ENCODE measurements at places on chromosomes 6 and 20.

DNA sequence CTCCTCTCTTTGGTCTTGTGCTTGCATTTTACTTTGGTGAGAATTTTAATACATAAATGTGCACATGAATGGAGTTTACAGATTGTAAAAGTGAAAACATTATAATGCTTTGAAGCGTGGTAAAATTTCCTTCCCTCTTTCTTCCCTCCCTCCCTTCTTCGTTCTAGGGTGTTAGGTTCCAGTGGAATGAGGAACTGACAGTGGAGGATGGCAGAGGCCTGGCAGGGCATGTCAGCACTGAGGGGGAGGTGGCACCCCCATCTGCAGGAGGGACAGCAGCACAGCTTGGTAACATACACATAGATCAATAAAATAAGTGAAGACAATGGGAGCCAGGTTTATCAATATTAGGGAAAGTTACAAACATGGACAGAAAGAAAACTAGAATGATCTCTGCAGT is 47.5 kb downstream of the RNASET2 start:
- no peak for DNase-seq

GRCh38 chr20:4471221-4471620 is 250.5 kb upstream of the PRND start:
- DNase-seq = no peak

DNA sequence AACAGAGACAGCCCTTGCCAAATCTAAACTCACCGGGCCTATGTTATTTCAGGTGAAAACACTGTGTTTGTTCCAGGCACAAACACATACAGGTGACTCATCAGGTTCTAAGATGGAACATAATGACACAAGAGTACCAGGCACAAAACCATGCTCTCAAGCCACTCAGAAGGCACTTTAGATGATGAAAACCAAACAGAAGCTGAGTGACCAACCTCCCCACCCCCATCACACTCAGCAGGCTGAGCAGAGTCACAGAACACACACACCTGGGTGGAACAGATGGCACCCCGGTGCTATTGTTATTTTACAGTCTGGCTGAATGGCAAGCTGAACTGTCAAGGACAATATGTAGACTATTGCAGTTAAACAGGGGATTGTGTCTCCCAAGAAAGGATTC is 20.6 kb upstream of the NKX2-2 start:
- DNase-seq = no peak

DNA sequence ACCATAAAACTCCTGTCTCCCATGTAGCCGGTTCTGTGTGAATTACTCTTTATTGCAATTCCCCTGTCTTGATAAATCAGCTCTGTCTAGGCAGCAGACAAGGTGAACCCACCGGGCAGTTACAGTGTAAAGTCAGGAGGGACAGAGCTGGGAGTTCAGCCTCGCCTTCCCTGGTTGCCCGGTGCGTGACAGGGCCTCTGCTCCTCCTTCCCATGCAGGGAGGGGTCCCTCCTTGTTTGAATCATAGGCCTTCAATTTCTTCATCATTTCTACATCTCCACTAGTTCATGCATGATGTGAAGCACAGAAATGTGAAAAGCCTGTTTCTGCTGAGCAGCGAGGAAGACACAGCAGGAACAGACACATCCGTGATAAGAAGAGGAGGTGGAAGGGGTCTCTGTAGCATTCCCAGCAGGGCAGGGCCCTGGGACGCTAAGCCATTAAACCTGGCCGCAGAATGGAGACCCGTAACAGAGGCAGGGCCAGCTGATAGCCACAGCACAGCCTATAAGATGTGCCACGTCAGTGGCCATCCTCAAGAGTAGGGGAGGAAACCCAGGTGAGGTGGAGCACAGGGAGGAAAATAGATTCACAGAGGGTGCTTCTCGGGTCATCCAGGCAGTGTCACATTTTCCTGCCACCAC is 106.7 kb upstream of the CST7 start:
- no peak for DNase-seq

DNA sequence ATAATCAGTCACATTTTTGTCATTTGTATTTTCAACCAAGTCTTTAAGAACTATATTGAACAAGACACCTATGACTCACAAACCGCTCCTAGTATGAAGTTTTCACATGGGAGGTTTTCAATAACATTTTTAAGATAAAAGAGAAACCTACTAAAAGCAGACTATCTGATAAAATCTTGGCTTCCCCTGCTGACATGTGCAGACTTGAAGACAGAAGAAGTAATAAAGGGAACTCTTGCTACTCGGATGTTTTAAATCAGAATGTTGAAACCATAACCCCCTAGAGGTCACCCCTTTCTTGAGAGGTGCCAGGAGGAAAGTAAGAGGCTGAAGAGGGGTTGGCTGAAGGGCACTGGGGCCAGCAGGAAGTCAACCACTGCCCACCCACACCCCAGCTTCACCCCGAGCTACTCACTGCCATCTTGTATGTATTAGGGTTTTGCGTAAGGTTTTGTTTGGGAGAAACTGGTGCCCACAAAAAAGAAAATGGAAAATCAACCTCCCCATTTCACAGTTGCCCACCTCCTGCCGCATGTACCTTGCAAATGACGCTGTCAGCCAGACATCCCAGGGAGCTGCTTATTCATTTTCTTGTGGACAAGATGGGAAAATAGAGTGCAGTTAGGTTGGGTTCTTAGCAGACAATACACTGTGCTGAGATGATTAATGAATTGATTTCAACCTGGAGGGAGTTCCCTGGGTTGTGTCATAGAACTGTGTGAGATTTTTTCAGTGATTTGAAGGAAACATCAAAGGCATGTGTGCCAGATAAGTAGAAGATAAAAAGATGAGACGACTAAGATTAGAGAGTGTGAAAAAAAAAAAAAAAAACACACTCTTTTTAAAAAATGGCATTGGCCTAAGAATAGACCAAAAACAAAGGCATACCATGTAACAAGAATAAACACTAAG is 83.2 kb upstream of the TAB2 start:
- DNase-seq = peak; percentile 80

DNA sequence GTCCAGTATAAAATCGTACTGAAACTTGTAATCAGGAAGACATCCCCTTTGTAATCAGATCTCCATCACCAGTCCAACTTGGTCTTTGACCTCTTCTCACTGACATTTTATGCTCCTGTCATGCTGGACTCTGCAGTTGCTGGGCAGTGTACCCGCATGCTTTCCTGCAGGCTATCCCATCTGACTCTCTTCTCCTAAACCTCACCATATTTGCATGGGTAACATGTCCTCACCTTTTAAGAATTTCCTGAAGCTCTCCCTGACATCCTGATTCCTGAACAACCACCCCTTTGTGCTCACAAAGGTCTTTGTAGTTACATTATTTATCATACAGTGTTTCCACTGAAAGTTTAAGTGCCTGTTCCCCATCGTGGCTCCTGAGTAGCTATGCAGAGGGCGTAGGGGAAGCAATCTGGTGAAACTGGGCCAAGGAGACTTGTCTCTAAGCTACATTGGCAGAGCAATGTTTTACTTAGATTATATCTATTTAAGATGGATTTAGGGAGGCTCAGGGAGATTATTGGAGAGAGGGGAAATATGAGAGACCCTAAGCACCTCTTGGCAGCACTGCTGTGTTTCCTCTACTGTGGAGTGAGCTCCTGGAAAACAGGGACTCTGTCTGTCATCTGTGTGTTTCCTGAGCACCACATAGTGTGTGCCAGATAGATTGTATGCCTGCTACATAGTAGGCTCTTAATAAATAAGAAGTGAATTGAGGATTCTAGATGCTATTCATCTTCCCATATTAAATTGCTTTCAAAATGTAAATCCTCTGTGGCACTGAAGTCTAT is 124.0 kb downstream of the LAMA2 start:
- DNase-seq = no peak

DNA sequence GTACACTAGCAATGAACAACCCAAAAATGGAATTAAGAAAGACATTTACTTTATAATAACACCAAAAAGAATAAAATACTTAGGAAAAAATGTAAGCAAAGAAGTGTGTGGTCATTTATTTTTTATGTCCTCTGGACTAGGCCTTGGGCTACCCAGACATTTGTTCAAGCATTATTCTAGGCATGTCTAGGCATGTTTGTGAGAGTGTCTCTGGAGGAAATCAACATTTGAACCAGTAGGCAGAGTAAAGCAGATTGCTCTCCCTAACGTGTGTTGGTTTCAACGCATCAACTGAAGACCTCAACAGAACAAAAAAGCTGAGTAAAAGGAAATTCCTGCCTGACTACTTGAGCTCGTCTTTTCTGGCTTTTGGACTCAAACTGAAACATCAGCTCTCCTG is 84.5 kb downstream of the ANKEF1 start:
- no peak for DNase-seq

DNA sequence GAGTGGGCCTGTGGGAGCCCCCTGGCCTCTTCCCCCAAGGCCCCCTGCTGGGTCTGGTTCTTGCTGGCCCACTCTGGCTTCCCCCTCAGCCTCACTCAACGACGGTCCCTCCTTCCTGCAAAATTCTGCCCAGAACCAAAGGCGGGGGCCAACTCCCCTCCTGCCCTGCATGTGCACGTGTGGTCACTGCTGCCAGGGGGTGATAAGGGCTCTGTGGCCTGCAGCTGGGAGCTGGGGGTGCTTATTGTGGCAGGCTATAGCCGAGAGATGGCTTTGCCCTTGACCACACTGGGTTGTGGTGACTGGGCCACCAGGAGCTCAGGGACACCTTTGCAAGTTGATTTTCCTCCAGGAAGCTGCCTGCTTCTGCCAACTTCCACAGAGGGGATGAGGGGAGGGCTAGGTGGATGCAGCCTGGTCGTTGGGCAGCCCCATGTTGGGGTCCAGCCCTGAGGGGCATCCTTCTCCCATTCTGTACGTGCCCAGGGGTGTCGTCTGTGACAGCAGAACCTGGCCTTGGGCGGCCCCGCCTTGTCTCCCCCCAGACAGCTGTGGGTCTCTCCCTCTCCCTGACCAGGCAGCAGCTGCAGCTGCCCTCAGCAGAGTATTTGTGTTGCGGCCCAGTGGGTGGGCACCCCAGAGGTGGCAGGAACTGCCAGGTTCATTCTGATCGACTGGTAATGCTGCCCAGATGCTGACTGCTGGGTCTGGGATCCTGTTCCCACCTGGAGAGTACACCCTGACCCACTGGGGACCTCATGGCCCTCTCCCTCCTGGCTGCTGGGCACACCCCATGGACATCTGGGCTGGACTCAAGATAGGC is 5.6 kb downstream of the TCEA2 start:
- no peak for DNase-seq

DNA sequence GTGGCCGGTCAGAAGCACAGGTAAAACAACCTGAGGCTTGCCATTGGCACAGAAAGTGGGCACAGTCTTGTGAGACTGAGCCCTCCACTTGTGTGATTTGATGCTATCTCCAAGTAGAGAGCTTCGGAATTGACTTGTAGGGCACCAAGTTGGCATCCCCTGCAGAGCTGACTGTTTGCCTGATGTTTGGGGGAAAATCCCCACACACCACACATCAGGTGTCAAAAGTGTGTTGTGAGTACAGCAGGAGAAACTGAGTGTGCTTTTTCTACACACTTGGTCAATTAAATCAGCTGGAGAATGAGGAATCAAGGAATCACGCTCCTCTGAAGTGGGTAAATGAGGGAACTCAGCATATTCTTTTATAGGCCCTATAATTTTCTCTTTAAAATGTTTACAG is 989 bp downstream of the SERINC3 start:
- no peak for DNase-seq

DNA sequence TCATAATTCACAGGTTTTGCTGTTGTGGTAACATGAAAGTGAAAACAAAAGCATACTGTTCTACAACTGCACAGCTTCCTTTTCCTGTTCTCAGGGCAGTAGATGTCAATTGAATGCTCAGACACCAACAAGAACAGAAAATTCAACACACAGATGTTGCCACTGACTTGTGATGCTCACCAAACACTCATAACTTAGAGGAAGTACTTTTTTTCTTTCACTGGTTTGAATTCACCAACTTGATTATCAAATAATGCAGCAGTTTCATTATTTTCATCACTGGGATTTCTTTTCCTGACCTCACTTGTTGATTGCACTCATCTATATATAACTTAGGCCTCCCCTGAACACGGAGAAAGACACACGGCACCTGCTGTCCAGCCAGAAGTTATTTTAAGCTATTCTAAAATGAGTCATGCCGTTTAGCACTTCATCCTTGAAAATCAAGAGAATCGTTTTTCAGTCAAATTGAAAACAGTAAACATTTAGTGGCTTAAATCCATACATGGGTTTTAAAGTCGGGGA is 949 bp downstream of the TXLNB start:
- DNase-seq = peak; percentile 75

GRCh38 chr20:49039854-49040253 is 6.3 kb upstream of the CSE1L start:
- DNase-seq = no peak

- DNase-seq = no peak
Observed at GRCh38 chr6:164749221-164750064, 560.0 kb downstream of the C6orf118 start.

DNA sequence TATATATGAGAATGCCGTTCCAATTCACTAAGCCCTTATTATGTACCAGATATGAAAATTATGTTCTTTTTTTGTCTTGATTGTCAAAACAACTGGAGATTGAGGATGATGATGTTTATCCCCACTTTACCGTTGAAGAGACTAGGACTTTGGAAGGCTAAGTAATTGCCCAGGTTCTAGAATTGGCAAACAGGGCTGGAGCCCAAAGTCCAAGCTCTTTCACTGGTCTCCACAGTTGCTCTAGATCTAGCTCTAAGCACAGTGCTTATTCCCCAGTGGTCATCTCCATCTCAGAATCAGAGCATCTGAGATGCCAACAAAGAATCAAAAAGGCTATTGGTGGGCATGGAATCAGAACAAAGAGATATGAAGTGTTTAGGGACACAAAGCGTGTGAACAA is 215.3 kb upstream of the FOXA2 start:
- DNase-seq = no peak

DNA sequence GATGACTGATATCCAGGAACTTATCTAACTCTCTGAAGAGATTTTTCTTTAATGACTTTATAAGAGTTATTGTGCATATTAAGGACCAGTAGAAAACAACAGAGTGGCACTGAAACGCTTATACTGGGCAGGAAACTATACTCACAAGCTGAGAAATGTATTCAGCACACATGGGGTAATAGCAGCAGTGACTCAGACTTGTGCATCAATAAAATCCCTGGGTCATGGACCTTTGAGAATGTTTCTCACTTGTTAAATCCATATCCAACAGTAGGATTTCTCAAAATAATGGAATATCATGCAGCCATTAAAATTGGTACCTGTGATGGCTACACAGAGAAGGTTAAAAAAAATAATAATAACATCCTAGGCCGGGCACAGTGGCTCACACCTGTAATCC is 219.5 kb downstream of the BTBD9 start:
- no peak for DNase-seq

GRCh38 chr6:36742146-36742545 is 44.5 kb downstream of the RAB44 start:
- DNase-seq = no peak

- peak; percentile 78 for DNase-seq
Observed at GRCh38 chr20:35767683-35768481, 3.9 kb upstream of the PHF20 start.

- no peak for DNase-seq
Observed at GRCh38 chr6:128107682-128108081, 206.8 kb upstream of the THEMIS start.
